Left ventricle myocardium inferior (tissue), 1 donor: ENCODE measurements at places on chromosomes 3 and 15.
A peak's percentile ranks its signal among the peaks of the same experiment; 100 is the strongest.

- DNase-seq: no peak
These were observed 448.9 kb upstream of the DPH6 start for GRCh38 chr15:35994876-35995275.

DNA sequence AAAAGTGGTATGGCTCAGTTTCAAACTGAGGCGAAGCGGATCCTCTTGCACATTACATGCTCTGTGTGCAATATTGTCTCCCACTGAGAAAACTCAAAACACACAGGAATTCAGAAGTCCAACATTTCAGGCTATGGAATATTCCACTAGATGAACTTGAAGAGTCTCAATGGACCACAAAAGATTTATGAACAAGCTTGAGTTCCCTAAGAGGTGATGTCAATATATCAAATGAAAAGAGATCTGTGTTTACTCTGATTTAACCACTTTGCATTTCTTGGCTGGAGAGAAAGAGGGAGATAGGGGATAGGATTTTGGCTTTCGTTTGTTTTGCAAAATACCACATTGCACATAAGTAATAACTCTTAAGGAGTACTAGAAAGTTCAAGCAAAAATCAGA is 20.3 kb downstream of the PDZRN3 start:
- DNase-seq: no peak

DNA sequence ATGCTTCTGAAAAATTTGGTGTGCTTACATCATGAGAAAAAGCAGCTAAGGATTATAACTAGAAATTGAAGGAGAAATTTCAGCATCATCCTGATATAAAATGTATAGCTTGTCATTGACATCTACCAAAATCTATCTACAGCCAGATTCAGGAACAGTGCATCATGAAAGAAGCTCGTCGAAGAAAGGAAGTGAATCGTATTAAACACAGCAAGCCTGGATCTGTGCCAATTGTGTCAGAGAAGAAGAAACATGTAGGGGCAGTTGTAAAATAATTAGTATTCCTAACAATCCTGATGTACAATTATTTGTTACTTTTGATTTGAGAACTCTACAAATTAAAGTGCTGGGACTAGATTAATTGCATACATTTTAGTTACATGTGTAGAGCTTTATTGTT is 37.2 kb downstream of the AP4E1 start:
- DNase-seq: no peak

GRCh38 chr3:65660000-65660598 is 378.6 kb downstream of the MAGI1 start:
- DNase-seq: no peak

- DNase-seq: no peak
These were observed 75.2 kb downstream of the FILIP1L start for GRCh38 chr3:100039075-100039474.

- no peak for DNase-seq
These were observed 146.6 kb downstream of the TBL1XR1 start for GRCh38 chr3:177050501-177051237.

GRCh38 chr15:61794881-61795280 is 265.4 kb downstream of the VPS13C start:
- DNase-seq: no peak

DNA sequence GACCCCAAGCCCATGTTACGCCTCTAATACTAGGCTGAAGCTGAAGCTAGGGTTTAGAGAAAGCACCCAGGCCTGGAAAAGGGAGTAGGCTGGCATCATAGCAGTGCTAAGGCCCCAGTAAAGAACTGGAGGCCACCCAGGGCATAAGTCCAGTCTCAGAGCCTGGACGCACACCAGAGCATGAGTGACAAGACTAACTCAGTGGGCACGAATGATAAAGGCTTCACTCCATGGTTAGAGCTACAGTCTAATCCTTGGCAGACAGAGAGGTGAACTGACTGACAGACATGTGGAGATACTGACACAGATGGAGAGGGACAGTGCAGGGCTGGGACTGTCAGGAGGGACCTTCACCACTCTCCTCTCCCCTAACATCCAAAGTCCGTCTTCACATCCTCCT is 139.8 kb downstream of the KCNMB2 start:
- DNase-seq: peak; percentile 38

DNA sequence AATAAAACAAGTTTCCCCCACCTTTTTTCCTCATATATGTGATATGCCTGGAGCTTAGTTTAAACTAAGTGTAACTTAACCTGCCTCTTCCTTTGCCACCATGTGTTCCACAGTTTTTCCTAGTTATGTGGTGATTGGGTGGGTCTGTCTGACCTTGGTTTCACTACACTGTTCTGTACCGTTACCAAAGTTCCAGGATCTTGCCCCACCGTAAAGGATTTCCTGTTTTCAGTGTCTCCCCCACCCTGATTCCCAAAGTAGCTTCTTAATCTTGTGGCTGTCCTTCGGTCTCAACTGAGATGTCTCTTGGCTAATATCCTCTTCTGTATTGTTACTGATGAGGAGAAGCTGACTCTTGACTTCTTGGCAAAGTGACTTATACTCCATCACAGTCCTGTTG is 6.4 kb upstream of the MGA start:
- DNase-seq: no peak

DNA sequence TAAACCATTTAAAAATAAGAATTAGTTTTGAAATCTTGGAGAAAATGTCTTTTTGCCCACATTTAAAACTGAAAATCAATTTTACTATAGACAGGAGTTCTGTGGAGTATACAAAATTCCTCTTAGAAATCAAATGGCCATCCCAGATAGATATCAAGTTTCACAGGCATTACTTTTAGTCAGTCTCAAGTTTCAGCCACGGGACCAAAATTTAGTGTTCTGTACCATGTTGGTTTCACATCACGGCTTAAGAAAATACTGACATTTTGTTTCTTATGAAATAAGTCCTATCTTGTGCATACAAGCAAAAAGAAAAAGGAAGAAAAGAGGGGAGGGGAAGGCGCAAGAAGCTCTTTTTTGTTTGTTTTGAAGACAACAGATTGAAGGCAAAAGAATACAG is 45.7 kb downstream of the EIF2AK4 start:
- DNase-seq: no peak

- no peak for DNase-seq
These were observed 132.2 kb upstream of the TSC22D2 start for GRCh38 chr3:150275941-150276340.

- DNase-seq: no peak
These were observed 269.4 kb upstream of the ZPLD1 start for GRCh38 chr3:102165367-102165766.

GRCh38 chr3:196740481-196741248 is 1.0 kb downstream of the PAK2 start:
- peak; percentile 17 for DNase-seq

GRCh38 chr3:155232605-155233004 is 60.9 kb downstream of the STRIT1 start:
- peak; percentile 59 for DNase-seq

DNA sequence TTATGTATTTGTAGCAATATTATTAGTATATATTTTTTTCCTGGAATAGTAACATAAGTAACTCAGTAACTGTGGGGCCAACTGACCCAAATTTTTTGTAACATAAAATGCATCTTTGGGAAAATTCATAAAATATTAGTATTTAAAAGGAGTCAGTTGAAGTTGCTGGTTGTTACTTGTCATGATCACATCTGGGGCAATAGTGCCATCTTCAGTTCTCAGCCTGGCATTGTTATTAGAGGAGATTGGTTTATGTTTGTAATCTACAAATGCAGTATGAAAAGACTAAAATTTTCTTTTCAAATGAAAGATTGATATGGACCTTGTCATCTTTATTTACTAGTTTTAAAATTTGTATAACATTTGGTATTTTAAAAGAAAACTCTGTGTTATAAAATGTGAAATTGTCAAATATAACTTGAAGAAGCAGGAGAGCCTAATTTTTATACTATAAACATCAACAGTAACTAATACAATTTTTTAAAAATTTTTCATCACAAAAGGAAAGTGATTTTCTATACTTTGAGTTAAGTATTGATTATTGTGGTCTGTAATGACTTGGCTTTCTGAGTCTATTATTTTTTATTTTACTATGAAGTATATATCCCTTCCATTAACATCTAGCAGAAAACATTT is 38.8 kb upstream of the MLF1 start:
- DNase-seq: no peak

- DNase-seq: no peak
These were observed 14.6 kb downstream of the ADAMTS9 start for GRCh38 chr3:64673159-64673715.
